ENCODE measurements at places on chromosomes 13 and 19.

DNA sequence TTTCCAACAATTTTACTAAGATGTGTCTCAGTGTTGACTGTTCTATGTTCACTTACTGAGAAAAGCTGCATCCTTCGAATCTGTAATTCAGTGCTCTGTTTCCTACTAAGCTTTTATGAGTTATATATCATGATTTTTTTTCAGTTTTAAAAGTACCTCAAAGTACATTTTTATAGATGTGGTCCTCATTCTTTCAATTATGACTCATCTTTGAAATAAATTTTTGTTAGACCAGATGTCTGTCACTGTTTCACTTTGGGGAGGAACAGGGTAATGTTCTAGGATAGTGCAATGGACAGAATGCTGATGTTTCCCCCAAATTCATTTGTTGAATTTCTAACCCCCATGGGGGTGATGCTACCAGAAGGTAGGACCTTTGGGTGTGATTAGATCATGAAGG is 74.8 kb downstream of the NALCN start:
- no peak for DNase-seq

GRCh38 chr19:7618348-7618747 is 11.0 kb downstream of the XAB2 start:
- DNase-seq, result no peak

DNA sequence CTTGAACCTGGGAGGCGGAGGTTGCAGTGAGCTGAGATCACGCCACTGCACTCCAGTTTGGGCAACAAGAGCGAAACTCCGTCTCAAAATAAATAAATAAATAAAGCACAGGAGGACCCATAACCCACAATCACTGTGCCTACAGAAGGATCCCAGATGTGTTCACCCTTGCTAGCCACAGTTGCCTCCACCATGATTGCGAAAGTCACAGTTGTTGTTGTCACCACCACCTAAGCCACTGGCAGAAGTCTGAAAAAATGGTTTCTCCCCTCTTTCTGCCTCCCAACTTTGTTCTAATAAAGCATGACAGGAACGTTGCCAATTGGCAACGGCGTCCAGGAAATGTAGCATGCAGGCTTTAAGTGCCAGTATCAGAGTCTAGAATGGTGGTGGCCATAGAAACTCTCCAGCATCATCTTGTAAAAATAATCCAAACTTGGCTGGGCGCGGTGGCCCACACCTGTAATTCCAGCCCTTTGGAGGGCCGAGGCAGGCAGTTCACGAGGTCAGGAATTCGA is 2.2 kb upstream of the EPS15L1 start:
- DNase-seq, result no peak

GRCh38 chr13:108276060-108276459 is 6.5 kb downstream of the TNFSF13B start:
- DNase-seq, result no peak

GRCh38 chr19:485583-486236 is 10.6 kb upstream of the MADCAM1 start:
- DNase-seq, result no peak

Measured in stimulated activated CD8-positive, alpha-beta memory T cell treated with anti-CD3 and anti-CD28 coated beads, Interleukin-15, amount 100 ng/mL, for 48 hours (primary cell).